ENCODE measurements at places on chromosomes 12 and 14.

- DNase-seq = no peak
These were observed 74.9 kb downstream of the TSPAN9 start for GRCh38 chr12:3152011-3152511.

DNA sequence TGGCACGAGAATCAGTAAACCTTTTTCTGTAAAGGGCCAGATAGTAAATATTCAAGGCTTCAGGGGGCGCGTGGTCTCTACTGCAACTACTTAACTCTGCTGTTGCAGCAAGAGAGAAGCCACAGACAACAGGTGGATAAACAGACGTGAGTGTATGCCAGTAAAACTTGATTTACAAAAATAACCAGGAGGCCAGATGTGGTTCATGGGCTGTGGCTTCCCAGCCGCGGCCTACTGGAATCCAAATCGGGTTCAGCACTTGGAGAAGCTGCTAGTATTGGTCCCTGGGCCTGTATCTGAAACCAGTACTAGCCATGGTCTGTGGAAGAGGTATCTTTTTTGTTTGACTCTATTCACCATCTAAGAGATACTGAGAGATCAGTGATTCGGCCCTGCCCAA, 13.3 kb downstream of the PPP2R5C start:
- no peak for DNase-seq

DNA sequence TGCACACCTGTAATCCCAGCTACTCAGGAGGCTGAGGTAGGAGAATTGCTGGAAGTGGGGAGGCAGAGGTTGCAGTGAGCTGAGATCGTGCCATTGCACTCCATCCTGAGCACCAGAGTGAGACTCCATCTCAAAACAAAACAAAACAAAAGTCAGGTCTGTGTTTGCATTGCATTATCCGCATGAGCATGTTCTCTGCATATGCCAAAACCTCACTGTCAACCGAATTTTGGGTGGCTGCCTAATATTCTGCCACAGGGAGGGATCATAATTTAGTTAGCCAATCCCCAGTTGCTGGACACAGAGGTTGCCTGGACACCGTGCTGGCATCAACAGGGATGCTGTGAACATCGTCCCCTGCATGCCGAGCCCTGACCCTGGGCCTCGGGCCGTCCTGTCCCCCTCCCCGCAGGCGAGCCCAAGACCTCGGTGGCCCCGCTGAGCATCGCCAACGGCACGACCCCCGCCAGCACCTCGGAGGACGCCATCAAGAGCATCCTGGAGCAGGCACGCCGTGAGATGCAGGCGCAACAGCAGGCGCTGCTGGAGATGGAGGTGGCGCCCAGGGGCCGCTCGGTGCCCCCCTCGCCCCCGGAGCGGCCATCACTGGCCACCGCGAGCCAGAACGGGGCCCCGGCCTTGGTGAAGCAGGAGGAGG, 49.2 kb downstream of the PHETA1 start:
- DNase-seq = no peak

- DNase-seq = no peak
These were observed 406.0 kb downstream of the PRKD1 start for GRCh38 chr14:29521526-29522137.

- no peak for DNase-seq
These were observed 397.7 kb downstream of the MDGA2 start for GRCh38 chr14:47277703-47278102.

DNA sequence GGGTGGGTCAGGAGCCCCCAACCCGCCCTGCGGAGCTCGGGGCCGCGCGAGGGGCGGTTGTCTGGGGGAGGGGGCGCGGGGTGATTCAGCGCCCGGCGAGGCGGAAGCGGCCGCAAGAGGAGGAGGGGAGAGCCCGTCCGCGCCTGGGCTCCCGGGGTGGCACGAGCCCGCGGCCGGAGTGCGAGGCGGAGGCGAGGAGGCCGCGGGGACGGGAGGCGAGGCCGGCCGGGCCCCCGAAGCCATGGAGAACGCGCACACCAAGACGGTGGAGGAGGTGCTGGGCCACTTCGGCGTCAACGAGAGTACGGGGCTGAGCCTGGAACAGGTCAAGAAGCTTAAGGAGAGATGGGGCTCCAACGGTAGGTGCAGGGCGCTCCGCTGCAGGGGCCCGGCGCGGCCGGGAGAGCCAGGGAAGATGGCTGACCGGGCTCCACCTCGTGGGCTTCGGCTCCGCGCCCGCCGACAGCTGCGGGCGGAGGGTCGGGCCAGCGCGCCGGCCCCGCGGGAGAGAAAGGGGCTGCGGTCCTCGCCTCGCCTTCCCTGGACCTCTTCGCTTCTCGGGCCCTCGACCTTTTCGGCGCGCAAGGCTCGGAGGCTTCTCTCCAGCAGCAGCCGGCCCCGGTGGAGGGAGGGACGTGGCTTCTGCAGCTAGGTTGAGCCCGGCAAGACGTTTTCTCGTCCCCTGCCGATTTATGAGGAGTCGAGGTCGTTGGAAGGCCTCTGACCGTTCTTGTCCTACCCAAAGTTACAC, 677 bp downstream of the ATP2A2 start:
- DNase-seq = no peak

- DNase-seq = no peak
These were observed 23.3 kb downstream of the ZFC3H1 start for GRCh38 chr12:71640316-71640715.

DNA sequence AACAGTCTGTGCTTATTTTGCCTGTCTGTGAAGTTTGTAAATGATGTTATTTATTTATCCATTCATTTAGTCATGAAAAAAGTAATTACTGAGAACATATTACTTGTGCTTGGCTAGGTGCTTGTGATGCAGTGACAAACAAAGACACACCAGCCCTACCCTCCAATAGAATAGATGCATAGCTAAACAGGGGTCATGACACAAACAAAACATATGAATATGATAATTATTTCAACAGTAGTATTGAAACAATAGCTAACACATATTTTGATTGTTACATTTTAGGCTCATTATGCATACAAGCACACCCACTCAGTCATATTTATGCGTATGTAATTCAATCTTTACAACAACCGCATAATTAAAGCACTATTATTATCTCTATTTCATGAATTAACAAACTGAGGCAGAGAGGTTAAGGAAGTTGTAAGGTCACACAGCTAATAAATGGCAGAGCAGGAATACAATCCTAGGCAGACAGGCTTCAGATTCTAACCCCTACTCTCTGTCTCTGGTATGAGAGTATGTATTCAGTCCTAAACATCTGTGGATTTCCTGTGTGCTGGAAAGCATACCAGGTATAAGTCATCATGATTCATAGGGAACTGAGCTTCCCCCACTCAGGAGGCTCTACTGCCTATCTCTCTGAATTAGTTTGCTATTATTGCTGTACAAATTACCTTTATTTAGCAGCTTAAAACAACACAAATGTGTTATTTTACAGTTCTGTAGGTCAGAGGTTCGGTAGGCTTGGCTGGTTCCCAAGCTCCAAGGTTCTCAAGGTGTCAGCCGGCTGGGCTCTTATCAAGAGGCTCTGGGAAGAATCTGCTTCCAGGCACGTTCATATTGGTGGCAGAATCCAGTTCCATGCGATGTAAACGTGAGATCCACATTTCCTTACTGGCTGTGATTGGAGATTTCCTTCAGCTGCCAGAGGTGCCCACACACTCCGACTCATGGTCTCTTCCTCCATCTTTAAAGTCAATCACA, 509.4 kb downstream of the GALC start:
- DNase-seq = no peak

DNA sequence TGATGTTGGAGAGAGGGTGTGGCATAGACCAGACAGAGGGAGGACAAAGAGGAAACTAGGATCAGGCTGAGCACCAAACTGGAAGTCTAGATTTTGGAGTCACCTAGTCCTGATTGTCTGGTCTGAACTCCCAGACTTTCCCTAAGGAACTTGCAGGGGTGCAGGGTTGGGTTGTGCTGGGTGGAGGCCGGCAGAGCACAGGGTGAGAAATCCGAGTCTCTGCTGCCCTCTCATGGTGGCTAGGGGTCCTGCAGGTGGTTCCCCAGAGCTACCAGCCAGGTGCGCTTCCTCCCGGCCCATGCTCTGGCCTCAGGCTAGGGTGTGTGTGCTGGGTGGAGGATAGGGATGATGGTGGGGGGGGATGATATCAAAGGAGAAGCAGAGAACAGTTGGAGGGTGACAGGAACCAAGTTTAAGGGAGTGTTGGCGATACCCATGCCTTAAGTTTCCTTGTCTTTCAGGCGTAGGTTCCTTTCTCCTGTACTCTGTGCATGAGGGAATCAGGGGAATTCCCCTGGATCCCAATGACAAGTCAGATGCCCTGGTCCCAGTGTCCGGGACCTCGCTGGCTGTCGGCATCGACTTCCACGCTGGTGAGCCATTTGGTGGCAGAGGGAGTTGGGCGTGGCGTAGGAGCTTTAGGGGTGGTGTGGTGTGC, 33.5 kb upstream of the NXPH4 start:
- DNase-seq = no peak

DNA sequence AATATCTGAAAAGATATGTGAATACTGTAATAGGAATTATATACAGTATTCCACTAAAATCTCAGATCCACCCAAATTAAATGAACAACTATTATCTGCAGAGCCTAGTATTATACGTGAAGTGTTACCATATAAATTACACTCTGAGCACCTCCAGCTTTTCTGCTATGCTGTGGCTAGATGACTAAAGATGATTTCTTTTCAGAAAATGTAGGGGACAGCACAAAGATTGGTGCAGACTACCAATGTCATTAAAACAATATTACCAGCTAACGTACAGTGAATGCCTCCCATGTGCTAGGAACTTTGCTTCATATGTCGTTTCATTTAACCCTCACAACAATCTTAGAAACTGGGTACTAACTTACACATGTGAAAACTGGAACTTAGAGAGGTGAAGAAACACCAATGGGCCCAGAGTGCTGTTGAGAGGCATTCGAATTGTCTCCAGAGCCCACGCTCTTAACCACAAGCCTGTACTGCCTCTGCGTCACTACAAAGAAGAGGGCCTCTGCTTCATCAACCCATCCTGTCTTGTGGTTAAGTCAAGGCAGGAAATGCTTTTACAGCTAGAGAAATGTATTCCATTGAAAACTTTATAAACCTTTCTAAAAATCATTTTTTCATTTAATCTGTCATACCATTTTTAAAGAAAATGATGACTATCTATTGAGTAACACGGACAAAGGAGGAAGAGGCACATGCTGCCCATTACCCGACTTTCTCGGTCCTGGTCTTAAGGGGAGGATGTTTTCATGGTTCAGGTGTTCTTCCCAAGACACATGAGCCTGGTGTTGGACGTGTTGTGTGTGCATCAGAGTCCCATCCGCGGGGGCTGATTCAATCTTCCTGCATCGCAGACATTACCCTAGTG, 1.3 kb downstream of the GPR65 start:
- no peak for DNase-seq

DNA sequence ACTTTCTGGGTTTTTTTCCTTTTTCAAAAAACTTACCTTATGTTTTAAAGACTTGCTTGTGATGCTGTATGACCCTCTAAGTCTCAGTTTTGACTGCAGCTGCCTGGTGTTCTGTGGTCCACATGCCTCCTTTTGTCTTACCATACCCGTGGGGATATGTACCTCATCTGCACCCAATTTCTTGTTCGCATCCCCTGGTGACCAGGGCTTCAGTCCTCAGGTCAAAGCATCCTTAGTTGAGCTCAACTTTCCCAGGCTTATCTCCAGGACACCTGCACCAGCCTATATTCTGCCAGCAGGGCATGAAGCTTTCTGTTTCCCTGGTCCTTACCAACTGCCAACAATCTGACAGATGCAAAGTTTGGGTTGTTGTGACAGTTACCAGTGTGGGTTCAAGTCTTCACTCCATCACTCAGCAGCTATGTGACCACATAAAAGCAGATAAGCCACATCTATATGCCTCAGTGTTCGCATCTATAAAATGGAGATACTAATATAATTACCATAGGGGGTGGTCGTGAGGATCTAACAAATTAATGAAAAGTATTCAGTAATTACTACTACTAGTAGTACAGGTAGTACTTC, 94.0 kb downstream of the NTF3 start:
- DNase-seq = no peak

DNA sequence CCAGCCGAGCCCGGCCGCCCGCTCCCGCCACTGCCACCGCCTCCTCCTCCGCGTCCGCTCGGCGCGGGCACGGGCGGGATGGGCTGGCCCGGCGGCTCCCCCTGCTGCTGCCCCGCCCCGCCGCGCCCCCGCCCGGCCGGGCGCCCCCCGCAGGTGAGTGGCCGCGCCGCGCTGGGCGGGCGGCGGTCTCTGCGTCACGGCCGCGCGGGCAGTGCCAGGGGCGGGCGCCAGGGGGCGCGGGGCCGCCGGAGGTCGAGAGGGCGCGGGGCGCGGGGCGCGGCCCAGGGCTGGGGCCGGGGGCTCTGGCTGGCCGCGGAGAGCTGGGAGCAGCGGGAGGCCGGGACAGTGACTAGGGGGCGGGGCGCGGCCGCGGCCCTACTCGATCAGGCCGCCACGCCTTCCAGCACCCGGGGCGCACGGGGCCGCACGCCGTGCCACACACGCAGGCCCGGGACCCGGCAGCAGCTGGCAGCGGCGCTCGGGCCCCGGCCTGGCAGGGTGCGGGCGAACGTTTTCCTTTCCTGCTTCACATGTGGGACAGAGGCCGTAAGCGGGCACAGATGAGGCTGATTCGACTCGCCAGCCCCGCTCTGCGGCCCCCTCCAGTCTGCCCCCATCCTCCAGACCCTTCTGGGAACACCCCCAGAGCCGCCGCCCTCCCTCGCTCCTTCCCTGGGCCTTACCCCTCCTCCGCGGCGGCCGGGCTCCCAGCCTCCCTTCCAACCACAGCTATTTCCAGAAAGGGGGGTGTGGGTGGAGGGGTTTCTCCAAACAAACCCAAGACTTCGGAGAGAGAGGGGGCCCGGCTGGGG, 2.4 kb upstream of the TNS2 start:
- DNase-seq = no peak

- no peak for DNase-seq
These were observed 1.6 kb upstream of the DGKA start for GRCh38 chr12:55929306-55929791.

- no peak for DNase-seq
These were observed 279.9 kb downstream of the RPS29 start for GRCh38 chr14:49306152-49306751.

DNA sequence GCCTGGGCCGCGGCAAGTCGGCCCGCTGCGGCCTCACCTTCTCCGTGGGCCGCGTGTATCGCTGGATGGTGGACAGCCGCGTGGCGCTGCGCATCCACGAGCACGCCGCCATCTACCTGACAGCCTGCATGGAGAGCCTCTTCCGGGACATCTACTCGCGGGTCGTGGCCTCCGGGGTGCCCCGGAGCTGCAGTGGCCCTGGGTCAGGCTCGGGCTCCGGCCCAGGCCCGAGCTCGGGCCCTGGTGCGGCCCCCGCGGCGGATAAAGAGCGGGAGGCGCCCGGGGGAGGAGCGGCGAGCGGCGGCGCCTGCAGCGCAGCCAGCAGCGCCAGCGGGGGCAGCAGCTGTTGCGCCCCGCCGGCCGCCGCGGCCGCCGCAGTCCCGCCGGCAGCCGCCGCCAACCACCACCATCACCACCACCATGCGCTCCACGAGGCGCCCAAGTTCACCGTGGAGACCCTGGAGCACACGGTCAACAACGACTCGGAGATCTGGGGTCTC, 226.2 kb upstream of the CRY1 start:
- no peak for DNase-seq
